Right ventricle myocardium inferior (tissue), 1 donor: ENCODE measurements at places on chromosomes 5 and 9. TPM values are rescaled to one million over a fixed set of nuclear protein-coding genes. Genes with fewer than 3 reads are reported as not detected.
A peak's percentile ranks its signal among the peaks of the same experiment; 100 is the strongest.

GRCh38 chr5:174413567-174414314, 310.6 kb upstream of the MSX2 start:
- no peak for DNase-seq

- DNase-seq = no peak
Measured at GRCh38 chr5:68370196-68370595, 154.6 kb downstream of the PIK3R1 start.

DNA sequence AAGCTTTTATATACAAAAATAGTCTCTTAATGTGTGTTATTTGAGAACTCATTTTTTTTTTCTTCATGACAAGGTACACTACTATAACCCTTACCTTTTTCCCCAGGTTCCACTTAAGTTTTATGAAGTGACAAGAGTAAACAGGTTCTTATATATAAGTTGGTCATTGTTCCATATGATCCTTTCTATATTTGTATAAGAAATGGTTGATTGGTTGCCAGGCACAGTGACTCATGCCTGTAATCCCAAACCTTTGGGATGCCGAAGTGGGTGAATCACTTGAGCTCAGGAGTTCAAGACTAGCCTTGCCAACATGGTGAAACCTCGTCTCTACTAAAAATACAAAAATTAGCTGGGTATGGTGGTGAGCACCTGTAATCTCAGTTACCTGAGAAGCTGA, 108.3 kb downstream of the PCSK1 start:
- DNase-seq = no peak

DNA sequence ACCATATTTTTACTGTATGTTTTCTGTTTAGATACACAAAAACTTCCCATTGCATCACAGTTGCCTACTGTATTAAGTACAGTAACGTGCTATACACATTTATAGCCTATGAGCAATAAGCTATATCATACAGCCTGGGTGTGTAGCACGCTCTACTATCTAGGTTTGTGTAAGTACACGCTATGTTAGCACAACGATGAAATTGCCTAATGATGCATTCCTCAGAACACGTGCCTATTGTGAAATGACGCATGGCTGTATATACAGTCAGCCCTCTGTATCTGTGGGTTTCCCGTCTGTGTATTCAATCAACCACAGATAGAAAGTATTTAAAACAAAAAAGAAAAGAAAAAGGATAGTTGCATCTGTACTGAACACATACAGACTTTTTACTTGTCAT, 64.2 kb downstream of the SGCD start:
- DNase-seq = no peak

- no peak for DNase-seq
Measured at GRCh38 chr9:130565792-130566191, 13.6 kb upstream of the FUBP3 start.

DNA sequence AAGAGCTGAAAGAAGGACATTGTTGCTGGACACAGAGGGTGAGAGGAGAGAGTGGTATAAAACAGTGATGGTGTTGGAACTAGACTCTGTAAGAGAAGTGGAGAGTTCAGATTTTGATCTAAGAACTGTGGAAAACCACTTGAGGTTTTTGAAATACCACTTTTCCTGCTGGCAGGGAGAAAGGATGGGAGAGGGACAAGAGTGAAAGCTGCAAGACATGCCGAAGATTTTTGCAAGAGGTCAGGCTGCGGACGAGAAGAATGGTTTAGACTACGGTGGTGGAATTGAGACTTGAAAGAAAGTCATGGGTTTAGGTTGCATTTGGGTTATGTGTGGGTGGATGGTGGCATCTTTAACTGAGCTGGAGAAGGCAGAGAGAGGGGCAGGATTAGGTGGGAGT, 202.2 kb upstream of the RPS23 start:
- no peak for DNase-seq

DNA sequence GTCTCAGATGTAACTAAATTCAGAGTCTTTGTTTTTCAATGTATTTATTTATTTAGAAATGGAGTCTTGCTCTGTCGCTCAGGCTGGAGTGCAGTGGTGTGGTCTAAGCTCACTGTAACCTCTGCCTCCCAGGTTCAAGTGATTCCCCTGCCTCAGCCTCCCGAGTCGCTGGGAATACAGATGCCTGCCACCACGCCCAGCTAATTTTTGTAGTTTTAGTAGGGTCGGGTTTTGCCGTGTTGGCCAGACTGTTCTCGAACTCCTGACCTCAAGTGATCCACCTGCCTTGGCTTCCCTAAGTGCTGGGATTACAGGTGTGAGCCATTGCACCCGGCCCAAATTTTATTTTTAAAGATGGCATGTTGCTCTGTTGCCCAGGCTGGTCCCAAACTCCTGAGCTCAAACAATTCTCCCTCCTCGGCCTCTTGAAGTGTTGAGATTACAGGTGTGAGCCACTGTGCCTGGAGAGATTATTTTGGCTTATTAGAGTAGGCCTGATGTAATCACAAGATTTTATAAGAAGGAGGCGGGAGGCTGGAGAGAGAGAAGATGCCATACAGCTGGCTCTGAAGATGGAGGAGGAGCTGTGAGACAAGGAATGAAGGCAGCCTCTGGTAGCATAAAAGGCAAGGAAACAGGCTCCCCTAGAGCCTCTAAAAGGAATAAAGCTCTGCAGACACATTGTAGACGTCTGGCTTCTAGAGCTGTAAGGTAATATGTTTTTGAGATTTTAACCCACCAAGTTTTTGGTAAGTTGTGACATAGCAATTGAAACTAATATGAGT, 12.9 kb upstream of the KLF9 start:
- no peak for DNase-seq

DNA sequence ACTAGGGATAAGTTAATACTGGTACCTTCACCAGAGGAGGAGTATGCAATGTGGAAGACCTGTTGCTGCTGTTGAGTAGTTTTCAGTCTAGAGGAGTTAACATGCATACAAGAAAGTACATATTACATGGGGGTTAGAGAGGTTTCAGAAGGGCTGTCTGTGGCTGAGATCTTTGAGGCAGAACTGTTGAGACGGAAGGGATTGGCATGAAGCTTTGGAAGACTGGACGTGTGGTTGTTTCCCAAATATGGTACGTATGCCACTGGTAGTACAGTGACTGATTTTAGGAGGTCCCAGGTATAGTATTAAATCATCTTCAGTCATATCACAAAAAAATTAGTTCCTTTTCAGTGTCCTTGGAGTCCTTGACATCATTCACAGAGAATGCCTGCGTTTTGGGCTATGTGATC, 17.6 kb downstream of the TNFAIP8 start:
- no peak for DNase-seq

DNA sequence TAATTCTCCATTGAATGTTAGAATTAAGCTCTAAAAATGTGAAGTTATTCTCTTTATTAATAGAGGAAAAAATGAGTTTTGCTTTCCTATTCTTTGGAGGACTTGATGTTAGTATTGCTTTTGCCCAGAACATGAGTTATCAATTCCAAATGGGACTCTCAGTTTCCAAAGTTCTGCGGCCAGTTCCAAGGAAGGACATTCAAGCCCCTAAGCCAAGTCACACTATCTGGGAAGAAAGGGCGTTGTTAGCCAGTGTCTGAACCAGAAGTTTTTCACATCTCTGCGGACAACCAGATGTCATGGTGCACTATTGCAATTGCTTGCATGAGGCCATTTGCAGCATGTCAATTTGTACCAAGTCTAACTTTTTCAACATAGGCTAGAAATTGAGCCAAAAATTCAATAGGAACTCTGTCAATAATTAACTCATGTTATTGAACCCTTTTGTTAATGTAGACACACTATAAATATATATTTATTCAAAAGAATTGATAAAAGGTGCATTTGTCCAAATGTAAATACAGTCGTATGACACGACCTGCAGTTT, 183.3 kb upstream of the PIK3R1 start:
- no peak for DNase-seq

- no peak for DNase-seq
Measured at GRCh38 chr9:69090140-69090750, 54.7 kb downstream of the FXN start.

- DNase-seq = no peak
Measured at GRCh38 chr9:106305428-106306133, 557.4 kb upstream of the ZNF462 start.

DNA sequence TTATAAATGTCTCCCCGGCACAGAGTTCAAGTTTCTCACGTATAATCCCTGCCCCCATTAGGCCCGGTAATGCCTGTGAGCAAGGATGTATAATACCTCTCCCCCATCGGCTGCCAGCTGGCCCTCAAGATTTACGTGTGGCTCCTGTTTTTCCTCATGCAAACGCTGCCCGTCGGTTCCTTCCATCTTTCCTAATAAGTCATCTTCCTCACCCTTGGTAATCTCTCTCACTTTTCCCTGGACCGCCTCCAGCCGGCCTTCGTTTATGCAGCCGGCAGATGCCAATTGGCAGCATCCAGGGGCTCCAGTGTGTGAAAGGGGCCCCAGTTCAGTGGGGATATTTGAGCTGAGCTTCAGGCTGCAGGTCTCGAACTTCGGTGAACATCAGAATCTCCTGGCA, 86.5 kb upstream of the NEURL1B start:
- DNase-seq = peak; percentile 61

SLCO4C1 gene
- total RNA-seq = 0.08 TPM

TBC1D2 gene
- 2.3 TPM for total RNA-seq

CTSL gene
- total RNA-seq = 140 TPM

IL9 gene
- total RNA-seq = not detected

GARIN3 gene
- total RNA-seq = not detected

TNFAIP8 gene
- 17.8 TPM for total RNA-seq

PCDHB12 gene
- total RNA-seq = 1.3 TPM

CCDC192 gene
- total RNA-seq = not detected
